ENCODE measurements at places on chromosomes 11 and 22.

DNA sequence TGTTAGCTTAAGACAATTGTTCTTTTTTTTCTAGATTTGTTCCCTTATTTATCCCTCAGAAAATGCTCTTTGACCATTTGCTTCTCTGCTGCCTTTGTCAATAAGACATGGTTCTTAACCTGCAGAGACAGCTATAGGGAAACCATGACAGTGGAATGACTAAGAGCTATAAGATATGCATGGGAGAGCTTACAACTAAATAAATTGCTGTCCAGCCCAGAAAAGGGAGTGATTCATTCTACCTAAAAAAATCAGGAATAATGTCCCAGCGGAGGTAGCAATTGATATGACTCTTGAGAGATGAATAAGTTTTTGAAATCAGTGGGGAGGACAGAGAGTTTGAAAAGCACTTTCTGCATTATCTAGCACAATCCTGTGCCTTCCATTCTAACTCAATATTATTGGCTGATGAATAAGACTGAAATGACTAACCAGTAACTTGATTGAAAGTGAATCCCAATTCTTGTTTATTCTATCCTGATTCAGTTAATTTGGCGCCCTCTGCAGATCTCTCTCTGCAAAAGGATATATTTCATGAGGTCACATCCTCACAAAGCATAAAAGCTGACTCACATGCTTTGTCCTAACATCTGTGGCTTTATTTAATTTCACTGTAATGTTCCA, 680.5 kb upstream of the API5 start:
- no peak for DNase-seq

GRCh38 chr22:24087071-24087795, 76.1 kb downstream of the CABIN1 start:
- DNase-seq, result no peak

DNA sequence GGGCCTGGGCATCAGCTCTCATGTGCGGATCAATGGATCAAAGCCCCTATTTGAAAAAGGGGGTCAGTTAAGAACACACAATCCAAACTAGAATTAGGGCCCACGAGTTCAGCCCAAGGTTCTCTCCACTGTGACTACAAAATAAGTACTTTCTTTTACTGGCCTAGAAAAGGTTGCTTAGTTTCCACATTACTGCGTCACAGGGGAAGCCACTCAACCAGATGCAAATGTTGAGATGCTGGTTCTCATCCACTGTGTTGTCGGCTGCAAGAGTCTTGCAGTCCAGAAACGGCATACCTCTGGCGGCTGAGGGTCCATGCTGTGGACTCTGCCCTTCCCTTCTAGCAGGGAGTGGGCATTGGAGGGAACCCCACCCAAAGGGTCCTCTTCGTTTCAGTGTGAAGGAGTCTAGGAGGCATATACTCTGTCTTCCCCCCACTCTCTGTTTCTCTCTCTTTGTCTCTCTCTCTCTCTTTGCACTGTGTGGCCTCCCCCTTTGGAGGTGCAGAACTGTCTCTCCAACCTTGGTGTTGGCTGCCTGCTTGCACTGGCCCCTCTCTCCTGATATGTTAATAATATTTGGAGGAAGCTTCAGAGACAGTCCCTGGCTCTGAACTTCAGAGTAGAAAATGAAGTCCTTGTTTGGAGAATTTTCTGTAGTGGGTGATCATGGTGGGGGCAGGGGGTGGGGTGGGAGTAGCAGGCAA, 99.0 kb upstream of the NNMT start:
- DNase-seq, result no peak

DNA sequence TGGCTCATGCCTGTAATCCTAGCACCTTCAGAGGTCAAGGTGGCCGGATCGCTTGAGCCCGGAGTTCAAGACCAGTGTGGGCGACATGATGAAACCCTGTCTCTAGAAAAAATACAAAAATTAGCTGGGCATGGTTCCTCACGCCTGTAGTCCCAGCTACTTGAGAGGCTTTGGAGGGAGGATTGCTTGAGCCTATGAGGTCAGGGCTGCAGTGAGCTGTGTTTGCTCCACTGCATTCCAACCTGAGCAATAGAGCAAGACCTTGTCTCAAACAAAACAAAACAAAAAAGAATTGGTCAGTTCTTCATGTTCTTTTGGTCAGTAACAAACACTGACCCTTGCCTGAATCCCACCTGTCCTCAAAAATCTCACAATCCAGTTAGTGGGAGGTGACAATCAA, 36.7 kb upstream of the VSTM5 start:
- DNase-seq, result no peak

DNA sequence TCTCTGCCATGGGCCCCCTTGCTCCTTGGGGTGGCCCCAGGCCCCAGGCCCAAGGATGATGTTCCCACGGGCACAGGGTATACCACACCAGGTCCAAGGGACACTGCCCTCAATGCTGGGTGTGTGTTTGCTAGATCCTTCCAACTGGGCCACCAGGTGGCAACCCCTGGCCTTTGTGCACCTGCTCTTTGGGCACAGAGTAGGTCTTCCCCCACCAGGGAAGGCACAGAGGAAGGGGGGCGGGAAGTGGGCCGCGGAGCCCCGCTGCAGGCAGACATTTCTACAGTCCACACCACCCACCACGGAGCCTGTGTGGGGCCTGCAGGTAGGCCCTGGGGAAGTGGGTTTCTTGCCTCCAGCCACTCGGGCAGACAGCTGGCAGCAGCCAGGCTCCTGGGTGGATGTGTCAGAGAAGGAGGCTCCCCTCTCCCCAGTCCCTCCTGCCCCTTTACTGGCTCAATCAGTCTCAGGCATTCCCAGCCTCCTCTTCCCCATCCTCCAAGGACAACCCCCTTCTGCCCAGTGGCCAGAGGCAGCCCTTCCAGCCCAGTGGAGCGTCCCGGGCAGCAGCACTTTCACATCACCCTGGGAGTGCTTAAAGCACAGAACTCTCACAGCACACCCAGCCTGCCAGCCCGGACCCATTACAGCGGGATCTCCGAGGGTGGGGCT, 21.6 kb downstream of the MAFF start:
- no peak for DNase-seq

DNA sequence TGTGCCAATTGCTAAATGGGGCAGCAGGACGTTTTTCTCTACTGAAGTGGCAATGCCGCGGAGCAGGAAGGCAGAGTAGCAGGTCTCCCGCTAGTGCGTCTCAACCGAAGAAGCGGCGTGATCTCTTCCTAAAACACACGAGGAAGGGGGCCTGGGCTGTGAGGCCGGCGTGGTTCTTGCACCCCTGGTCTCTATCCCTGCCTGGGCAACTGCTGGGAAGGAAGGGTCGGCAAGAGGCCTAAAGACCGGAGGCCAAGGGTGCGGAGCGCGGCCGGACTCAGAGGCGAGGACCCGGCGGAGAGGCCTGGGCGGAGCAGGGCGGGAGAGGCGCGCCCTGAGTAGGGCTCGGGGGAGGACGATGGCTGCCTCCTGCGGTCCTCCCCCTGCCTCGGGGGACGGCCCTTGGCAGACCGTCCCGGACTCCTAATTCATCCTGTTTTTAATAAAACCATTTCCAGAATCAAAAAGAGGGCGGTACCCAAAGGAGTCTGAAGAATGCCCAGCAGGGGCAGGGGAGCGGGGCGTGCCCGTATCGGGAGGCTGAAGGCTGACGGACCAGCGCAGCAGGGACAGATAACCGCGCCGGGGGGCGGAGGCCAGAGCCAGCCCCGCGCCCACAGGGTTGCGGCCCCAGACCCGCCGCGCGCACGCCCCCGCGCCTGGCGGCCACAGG, 572 bp upstream of the APLP2 start:
- DNase-seq, result peak; percentile 38

DNA sequence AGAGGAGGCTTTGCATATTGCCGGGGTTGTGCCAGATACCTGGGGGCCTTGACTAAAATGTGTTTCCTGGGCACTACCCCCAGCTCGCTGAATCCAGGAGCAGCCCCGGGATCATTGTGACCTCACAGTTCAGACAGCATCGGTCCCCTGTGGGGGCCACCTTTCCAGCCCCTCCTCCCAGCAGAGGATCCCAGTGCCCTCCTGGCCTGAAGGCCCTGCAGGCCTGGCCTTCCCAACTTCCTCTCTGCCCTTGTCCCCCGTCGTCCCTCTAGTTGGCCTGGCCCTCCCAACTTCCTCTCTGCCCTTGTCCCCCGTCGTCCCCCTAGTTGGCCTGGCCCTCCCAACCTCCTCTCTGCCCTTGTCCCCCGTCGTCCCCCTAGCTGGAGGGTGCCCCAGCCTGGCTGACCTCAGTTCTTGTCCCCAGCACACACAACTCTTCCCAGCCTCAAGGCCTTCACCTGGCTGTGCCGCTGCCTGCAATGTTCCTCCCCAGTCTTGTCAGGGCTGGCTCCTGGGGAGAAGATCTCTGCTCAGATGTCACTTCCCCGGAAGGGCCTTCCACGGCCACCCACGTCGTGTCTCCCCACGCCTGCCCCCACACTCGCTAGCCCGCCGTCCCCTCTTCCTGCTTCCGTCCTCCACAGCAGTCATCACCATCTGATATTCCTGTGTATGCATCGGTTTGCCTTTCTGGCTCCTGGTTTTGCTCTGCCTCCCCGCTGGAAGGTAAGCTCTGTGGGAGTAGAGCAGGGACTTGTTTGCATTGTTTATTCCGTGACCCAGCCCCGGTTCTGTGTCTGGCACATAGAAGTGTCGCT, 12.6 kb upstream of the ANO1 start:
- DNase-seq, result no peak

- peak; percentile 80 for DNase-seq
Observed at GRCh38 chr11:30917859-30918478, 331.8 kb upstream of the MPPED2 start.

- DNase-seq, result no peak
Observed at GRCh38 chr11:126341760-126342161, 13.7 kb upstream of the ST3GAL4 start.

GRCh38 chr11:25615841-25616240, 716.1 kb upstream of the ANO3 start:
- no peak for DNase-seq

DNA sequence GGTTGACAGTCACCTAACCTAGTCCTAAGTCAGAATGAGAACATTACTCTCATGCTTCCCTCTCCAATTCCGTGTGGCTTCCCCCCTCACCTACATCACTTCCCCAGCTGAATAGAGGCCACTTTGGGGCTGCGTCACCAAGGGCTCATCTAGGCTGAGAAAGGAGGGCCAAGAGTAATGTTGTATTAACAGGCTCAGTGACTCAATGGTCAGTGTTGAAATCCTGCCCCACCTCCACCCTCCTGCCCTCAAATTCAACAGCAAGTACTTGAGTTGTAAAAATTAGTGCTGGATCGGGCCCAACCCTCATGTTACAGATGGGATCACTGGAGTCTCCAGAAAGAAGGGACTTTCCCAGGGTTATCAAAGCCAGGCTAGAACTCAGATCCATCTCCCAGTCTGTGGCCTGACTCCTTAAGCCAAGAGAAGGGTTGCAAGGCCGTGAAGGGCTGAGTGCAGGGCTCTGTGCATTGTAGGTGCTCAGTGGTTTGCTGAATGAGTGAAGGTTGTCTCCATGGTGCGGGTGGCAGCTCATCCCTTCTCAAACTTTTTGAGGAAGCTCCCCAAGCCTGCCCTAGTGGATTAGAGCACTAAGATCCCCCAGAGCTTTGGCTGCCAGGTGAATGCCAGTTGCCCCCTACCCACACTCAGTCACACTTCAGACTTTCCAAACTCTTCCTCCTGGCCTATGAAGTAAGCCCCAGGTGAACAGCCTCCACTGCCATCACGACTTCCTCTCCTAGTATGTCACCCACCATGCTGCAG, 3.2 kb downstream of the DGAT2 start:
- DNase-seq, result peak; percentile 92

GRCh38 chr11:21105196-21105917, 436.0 kb downstream of the NELL1 start:
- DNase-seq, result no peak

GRCh38 chr22:30357650-30358215, 926 bp downstream of the CCDC157 start:
- no peak for DNase-seq

DNA sequence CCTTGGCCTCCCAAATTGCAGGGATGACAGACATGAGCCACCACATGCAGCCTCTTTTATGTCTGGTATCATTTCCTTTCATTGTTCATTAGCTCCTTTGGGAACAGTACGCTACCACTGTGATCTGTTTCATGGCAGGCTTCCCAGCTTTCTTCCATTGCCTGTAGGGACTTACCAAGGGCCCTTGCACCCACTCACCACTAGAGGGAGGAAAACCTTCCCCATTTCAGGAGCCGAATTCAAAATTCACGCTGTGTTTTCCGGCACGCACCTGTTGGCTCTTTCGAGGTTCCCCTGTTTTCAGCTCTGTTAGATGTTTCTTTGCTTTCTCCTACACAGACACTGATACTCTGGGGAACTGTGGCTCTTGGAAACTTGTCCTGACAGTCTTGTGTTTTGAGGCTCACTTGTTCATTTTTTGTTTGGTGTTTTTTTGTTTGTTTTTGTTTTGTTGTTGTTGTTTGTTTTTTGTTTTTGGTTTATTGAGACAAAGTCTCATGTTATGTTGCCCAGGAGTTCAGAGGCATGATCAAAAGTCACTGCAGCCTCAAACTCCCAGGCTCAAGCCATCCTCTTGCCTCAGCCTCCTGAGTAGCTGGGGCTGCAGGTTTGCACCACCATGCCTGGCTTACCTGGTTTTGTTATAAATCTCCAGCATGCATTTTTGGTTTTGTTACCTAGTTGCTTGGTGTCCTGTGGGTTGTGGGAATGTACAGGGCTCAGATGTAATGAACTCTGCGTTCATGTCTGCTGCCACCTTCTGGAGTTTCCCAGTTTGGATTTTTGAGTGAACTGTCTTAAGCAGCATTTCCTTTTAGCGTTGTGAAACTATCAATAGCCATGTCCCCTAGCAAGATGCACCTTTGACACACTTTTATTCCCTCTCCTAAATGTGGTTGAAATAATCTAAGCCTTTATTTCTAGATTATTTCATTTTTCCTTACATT, 2.3 kb downstream of the KRTAP5-11 start:
- DNase-seq, result peak; percentile 27

GRCh38 chr11:129768356-129768755, 47.3 kb upstream of the TMEM45B start:
- DNase-seq, result no peak

- peak; percentile 52 for DNase-seq
Observed at GRCh38 chr11:101915791-101916291, 481 bp downstream of the ANGPTL5 start.

- DNase-seq, result no peak
Observed at GRCh38 chr22:49538006-49538405, 289.7 kb downstream of the BRD1 start.

DNA sequence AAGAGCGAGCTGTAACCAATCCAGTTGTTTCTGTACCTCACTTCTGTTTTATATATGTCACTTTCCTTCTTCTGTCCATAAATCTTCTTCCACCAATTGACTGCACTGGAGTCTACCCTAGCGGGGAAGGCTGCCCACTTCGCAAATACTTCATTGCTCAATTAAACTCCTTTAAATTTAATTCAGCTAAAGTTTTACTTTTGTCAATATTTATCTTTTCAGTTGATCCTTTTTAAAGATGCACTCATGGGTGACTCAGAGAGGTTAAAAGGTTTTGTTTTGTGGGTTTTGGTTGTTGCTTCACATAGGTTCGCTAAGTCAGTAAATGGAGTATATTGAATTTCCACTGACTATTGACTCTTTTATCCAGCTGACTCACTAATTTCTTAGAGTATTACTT, 597.2 kb downstream of the DLG2 start:
- DNase-seq, result no peak

Measured in inflammatory macrophage treated with lipopolysaccharide for 4 hours (primary cell).